ENCODE measurements at places on chromosomes 7 and 10. TPM values are rescaled to one million over a fixed set of nuclear protein-coding genes. Genes with fewer than 3 reads are reported as not detected.

EIF5AL1 gene
- total RNA-seq = 2.4 TPM

- H3K27me3 ChIP-seq = peaks cover 6% of the 10 kb centered on the region
- no peak overlapping the region for H3K27ac ChIP-seq
- H3K4me1 ChIP-seq = no peaks in the 10 kb centered on the region
- no peak for DNase-seq
These were observed 99.2 kb downstream of the HECW1 start for GRCh38 chr7:43211693-43212092.

- H3K4me1 ChIP-seq = peaks cover 10% of the 10 kb centered on the region
- H3K27ac ChIP-seq = no peak overlapping the region
- peak; percentile 53 for DNase-seq
- peaks cover 14% of the 10 kb centered on the region for H3K27me3 ChIP-seq
These were observed 108.8 kb upstream of the MPP7 start for GRCh38 chr10:28411648-28412047.

DNA sequence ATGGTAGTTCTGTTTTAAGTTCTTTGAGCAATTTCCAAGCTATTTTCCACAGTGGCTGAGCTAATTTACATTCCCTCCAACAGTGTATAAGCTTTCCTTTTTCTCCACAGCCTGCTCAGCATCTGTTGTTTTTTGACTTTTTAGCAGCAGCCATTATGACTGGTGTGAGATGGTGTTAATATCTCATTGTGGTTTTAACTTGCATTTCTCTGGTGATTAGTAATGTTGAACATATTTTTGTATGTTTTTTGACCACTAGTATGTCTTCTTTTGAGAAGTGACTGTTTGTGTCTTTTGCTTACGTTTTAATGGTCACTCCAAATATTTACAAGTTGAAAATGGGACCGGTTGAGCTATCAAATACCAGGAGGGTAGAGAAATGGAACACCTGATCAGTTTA is 20.4 kb downstream of the GNG11 start:
- no peak for DNase-seq
- H3K27ac ChIP-seq = no peak overlapping the region
- no peaks in the 10 kb centered on the region for H3K36me3 ChIP-seq

CDCA7L gene
- 70.4 TPM for total RNA-seq

- H3K4me3 ChIP-seq = no peak overlapping the region
- H3K36me3 ChIP-seq = no peaks in the 10 kb centered on the region
- peaks cover 9% of the 10 kb centered on the region for H3K27me3 ChIP-seq
- DNase-seq = no peak
- no peak overlapping the region for H3K27ac ChIP-seq
- no peaks in the 10 kb centered on the region for H3K4me1 ChIP-seq
These were observed 139.2 kb downstream of the SLIT1 start for GRCh38 chr10:97046456-97047082.

DNA sequence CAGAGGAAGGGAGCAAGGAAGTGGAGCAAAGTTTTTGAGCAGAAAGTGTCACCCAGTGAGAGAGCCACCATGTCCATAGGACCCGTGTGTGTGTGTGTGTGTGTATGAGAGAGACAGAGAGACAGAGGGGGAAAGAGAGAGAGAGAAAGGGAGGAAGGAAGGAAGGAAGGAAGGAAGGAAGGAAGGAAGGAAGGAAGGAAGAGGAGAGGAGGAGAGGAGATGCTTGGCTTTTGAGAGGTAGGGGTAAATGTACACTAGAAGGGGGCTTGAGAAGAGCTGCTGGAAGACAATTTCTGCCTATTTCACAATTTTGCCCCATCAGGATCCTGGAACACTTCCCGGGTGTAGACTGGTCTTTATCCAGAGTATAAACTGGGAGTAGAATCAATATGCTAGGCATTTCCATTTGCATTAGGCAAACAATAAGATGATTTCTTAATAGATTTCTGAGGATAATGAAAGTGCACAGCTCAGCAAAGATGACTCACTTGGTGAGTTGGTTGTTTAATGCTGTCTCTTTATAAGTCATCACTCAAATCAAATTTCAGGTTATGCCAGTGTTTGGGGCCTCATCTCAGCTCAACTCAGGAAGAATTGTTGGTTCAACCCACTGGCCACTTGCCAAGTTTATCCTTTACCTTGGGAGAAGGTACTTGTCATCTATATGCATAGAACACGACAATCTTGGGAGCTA is 70.0 kb upstream of the FAM13C start:
- no peaks in the 10 kb centered on the region for H3K27me3 ChIP-seq
- no peaks in the 10 kb centered on the region for H3K4me1 ChIP-seq
- no peaks in the 10 kb centered on the region for H3K36me3 ChIP-seq
- no peak overlapping the region for H3K4me3 ChIP-seq
- no peak overlapping the region for H3K27ac ChIP-seq

CCDC3 gene
- total RNA-seq = 0.45 TPM

CYP3A4 gene
- not detected for total RNA-seq

GRCh38 chr10:115606741-115607140 is 513.6 kb downstream of the ATRNL1 start:
- DNase-seq = no peak
- H3K27ac ChIP-seq = no peak overlapping the region
- H3K27me3 ChIP-seq = no peaks in the 10 kb centered on the region

DNA sequence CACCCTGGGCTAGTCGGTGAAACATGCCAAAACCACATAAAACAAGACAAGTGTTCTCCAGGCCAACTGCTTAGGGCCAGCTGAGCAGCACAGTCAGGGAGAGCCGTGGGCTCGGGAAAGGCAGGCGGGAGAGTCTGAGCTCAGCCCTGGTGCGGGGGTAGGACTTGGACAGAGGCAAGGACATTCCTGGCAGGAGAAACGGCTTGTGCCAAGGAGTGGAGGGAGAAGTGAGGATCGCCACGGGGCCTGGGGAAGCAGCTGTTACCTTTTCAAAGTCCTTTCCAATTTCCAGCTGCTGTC is 4.2 kb downstream of the ELN start:
- H3K4me1 ChIP-seq = peaks cover 3% of the 10 kb centered on the region
- H3K27ac ChIP-seq = no peak overlapping the region
- no peak overlapping the region for H3K4me3 ChIP-seq
- H3K27me3 ChIP-seq = peaks cover 20% of the 10 kb centered on the region
- no peaks in the 10 kb centered on the region for H3K36me3 ChIP-seq
- no peak for DNase-seq

DNA sequence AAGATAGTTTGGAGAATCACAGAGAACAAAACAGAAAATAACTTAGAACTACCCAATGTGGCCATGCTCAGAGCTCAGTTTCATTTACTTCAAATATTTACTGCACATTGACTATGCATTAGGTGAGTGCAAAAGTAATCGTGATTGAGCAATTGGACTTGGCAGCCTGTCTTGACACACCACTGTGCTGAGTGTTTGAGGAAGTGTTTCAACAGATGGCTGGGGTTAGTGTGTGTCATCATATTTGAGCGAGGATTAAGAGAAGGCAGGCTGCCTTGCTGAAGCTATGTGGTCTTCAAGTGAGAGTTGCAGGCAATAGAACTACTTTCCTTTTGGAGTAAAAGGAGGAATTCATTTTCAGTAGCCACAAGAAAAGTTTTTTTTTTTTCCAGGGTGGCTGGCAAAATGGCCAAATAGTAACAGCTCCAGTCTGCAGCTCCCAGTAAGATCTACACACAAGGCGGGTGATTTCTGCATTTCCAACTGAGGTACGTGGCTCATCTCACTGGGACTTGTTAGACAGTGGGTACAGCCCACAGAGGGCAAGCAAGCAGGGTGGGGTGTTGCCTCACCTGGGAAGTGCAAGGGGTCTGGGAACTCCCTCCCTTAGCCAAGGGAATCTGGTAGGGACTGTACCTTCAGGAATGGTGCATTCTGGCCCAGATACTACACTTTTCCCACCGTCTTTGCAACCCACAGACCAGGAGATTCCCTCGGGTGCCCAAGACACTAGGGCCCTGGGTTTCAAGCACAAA is 37.6 kb downstream of the AKR1C4 start:
- H3K27me3 ChIP-seq = no peaks in the 10 kb centered on the region
- no peak for DNase-seq
- no peak overlapping the region for H3K4me3 ChIP-seq
- no peak overlapping the region for H3K27ac ChIP-seq
- H3K36me3 ChIP-seq = peaks cover 52% of the 10 kb centered on the region

- DNase-seq = no peak
- H3K27ac ChIP-seq = no peak overlapping the region
- H3K4me3 ChIP-seq = no peak overlapping the region
- no peaks in the 10 kb centered on the region for H3K36me3 ChIP-seq
These were observed 112.5 kb upstream of the UNC5B start for GRCh38 chr10:71099731-71100361.

DNA sequence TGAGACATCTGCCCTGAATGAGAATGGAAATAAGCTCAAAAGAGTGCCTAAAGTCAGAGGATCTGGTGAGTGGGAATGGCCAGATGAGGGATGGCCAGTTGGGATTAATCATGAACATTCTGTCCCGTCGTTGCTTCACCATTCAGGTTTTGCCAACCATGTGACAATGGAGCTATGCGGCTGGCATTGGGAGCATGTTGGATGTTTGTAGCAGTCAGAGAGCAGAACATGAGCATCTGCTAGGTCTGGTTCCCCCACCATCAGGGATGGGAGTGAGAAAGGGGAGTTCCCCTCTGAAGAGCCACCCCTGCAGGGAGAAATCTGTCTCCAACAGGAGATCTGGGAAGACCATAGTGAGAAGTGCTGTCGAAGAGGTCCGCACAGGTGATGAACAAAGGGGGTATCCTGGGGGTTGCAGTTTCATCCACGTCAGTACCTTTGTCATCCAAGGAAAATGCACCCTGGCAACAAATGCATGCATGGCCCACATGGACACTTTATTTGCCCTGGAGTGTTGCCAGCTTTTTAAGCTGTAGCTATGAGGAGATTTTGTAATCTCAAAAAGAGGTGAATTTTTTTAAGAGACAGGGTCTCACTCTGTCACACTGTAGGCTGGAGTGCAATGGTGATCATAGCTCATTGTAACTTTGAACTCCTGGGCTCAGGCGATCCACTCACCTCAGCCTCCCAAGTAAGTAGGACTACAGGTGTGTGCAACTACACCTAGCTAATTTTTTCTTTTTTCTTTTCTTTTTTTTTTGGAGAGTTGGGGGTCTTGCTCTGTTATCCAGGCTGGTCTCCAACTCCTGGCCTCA is 190.2 kb downstream of the CAMK1D start:
- no peak overlapping the region for H3K27ac ChIP-seq
- H3K4me1 ChIP-seq = peaks cover 27% of the 10 kb centered on the region
- no peak for DNase-seq
- H3K4me3 ChIP-seq = no peak overlapping the region

FAM25C gene
- total RNA-seq = not detected

GRCh38 chr7:156895024-156895780 is 2.2 kb upstream of the LMBR1 start:
- peak overlapping the region; percentile 20 for H3K4me3 ChIP-seq
- DNase-seq = peak; percentile 32
- H3K4me1 ChIP-seq = peaks cover 37% of the 10 kb centered on the region
- peak overlapping the region; percentile 20 for H3K27ac ChIP-seq
- no peaks in the 10 kb centered on the region for H3K27me3 ChIP-seq
- no peaks in the 10 kb centered on the region for H3K36me3 ChIP-seq

GRCh38 chr10:46090258-46090812 is 44.3 kb upstream of the MSMB start:
- H3K4me3 ChIP-seq = no peak overlapping the region
- H3K4me1 ChIP-seq = peaks cover 5% of the 10 kb centered on the region
- H3K36me3 ChIP-seq = no peaks in the 10 kb centered on the region
- no peaks in the 10 kb centered on the region for H3K27me3 ChIP-seq
- DNase-seq = no peak
- H3K27ac ChIP-seq = peak overlapping the region; percentile 30

DNA sequence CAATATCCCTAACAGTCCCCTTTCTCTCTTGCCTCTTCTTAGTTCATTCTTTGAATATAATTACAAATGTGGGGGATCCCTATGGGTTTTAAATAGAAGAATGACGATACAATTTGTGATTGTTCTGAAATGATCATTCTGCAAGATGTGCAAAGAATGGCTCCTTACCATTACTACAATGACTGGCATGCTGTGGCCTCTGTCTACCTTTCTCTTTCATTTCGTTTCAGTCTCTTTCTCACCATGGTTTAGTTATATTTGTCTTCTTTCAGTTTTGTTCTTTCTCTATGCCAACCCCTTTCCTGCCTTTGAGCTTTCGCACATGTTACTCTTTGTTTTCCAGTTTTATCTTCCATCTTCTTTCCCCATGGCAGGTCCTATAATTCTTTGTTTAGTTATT is 176.5 kb downstream of the SUGCT start:
- no peak for DNase-seq
- no peak overlapping the region for H3K4me3 ChIP-seq
- H3K36me3 ChIP-seq = no peaks in the 10 kb centered on the region
- no peak overlapping the region for H3K27ac ChIP-seq
- peaks cover 7% of the 10 kb centered on the region for H3K4me1 ChIP-seq

GLCCI1 gene
- 11.5 TPM for total RNA-seq

Data from activated CD4-positive, alpha-beta memory T cell treated with anti-CD3 and anti-CD28 coated beads for 36 hours (primary cell).